Activated T-cell treated with anti-CD3 and anti-CD28 coated beads, Interleukin-2, amount 50 U/mL, for 48 hours (primary cell): ENCODE measurements at places on chromosomes 2 and 18.

- DNase-seq = no peak
Measured at GRCh38 chr2:88129313-88129959, 1.6 kb upstream of the FABP1 start.

DNA sequence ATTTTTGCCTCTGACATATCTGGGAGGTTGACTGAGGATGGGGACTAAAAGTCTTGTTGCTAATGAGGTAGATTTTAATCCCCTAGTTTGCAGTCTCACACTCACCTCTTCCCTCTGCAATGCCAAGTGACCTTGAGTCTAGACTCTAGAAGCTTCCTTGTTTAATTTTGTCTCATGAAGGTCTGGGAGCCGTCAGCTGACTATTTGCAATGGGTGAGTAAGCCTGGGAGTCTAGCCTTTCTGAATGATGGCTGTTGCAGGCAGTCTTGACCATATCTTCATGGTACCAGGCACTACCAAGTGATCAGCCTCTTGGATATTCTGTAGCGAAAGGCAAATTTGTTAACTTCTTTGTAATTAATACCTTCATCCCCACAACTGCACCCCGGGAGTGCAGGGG is 61.2 kb downstream of the ARHGAP15 start:
- no peak for DNase-seq

DNA sequence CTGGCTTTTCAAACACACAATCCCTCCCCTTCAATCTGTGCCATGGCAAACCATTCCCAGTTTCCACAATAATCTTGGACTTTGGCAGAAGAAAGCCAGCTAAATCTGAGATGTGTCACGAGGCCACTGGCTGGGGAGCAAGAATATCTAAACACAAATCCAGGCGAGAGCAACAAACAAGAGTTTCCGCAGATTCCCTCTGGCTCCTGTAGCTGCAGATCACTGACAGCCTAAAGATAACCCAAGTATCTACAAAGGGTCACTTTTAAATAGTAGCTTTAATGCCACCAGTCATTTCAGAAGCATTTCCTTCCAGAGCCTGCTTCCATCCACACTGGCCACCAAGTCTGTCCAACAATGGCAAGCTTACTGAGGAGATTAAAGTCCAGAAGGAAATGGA is 86.9 kb downstream of the ACVR1 start:
- DNase-seq = no peak

GRCh38 chr2:126342457-126342856 is 313.5 kb upstream of the GYPC start:
- no peak for DNase-seq

GRCh38 chr2:109203246-109204011 is 74.4 kb downstream of the SH3RF3 start:
- peak; percentile 12 for DNase-seq

DNA sequence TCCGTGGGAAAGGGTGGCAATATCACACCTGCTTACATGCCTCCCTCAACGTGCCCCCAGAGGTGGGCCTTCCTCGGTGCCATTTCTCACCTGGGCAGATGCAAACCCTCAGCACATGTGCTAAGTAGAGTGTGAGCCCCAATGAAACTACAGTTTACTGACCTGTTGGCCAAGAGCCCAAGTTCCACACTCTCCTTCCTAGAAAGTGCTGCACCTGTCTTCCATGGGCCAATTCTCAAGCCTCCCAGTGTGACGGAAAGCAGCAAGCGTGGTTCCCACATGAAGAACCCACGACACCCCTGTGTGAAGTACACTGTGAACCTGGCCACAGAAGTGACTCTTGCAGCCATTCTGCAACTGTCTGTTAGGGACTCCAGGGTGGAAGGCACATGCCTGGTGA is 73.7 kb downstream of the UXS1 start:
- no peak for DNase-seq

DNA sequence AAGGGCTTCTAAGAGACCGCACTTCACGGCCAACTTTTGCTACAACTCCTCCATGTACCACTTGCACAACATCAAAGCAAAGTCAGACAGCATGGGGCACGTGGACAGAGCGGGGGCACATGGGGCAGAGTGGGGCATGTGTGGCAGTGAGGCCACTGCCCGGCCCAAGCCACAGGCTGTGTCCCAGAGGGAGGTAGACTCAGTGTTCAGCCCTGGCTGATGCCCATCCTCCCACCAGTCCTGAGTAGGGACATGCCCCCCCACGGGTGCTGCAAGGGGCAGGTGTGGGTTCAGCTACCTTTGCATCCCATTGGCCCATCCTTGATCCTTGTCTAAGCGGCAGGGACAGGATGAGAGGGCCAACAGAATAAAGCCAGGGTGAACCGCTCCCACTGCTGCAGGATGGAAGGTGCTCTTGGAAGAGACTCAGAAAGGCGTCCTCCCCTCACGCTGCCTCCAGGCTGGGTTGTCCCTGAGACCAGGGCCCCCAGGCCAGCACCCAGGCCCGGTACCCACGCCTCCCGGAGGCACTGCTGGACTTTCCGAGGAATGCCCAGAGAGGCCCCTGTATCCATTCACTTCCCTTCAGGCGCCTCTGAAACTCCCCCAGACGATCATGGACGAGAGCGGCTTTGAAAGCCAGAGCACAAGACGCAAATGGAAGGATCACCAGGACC is 218.2 kb downstream of the NDUFA10 start:
- DNase-seq = no peak

- DNase-seq = no peak
Measured at GRCh38 chr18:79468119-79468789, 72.5 kb downstream of the NFATC1 start.

DNA sequence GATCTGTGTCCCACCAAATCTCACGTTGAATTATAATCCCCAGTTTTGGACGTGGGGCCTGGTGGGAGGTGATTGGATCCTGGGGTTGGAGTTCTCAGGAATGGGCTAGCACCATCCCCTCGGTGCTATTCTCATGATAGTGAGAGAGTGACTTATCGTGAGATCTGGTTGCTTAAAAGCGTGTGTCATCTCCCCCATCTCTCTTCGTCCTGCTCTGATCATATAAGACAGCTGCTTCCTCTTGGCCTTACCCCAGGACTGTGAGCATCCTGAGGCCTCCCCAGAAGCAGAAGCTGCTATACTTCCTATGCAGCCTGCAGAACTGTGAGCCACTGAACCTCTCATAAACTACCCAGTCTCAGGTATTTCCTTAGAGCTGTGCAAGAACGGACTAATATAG is 163.7 kb upstream of the NDUFV2 start:
- DNase-seq = no peak

- no peak for DNase-seq
Measured at GRCh38 chr2:15594291-15595256, 2.9 kb downstream of the DDX1 start.

DNA sequence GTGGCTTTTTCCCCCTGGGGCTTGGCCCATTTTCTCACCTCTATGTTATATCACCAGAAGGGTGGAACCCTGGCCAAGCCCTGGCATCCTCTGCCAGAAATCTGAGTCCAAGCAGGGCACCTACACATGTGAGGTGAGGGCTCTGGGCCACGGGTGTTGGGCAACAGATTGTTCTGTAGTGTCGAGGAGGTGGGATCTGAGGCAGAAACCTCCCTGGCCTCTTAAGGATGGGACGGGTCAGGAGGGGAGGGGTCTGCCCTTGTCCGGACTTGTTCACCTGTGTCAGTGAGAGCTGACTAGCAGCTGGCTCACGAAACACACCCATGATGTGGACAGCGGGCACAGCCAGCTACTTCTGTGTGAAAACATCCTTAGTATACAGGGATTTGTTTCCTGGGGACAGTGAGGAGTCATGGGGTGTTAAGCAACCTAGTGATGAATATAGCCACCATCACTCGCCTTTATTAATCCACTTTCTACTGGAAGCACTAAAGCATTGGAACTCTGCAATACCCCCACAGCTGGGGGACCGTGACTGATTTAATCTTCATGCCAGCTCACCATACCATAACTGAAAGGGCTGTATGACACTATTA is 35.6 kb downstream of the EPAS1 start:
- DNase-seq = no peak

DNA sequence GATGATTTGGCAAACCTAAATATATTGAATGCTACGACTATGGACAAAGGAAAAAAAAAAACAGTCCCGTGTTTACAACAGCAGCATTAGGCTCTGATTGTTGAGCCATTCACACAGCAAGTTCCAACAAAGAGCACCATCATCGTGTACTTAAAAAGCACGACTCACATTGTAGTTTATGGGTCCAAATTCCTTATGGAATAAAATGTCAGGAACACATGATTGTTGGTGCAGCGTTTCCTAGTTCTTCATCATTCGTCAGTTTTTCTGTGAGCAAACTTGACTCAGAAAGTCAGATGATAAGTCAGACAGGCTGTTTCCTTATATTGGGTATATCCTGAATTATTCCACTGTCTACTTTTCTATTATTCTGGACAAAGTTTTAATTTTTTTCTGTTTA is 10.0 kb upstream of the KIDINS220 start:
- DNase-seq = no peak

- peak; percentile 66 for DNase-seq
Measured at GRCh38 chr2:62505750-62506420, at the start of gene TMEM17. Gene TMEM17 (minus strand): TSS chr2:62506195. CDS start chr2:62506129, 66 bp downstream.

DNA sequence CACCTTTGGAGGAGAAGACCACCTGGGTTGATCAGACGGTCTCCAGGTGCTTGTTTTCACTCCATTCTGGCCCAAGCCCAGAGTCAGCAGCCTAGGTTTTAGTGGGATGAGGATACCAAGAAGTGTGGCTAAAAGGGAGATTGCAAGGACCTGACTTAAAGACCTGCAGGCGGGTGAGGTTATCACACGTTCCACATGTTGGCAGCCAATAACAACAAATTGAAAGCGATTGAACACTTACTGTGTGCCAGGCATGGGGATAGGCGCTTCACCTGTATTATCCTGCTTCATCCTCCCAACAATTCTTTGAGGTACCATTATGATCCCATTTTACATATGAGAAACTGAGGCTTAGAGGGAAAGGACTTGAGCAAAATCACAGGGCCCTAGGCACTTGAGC is 5.0 kb downstream of the ARL4C start:
- peak; percentile 46 for DNase-seq
